A549 treated with Mapracorat at 1 μM for 4 hours (cell line): ENCODE measurements at places on chromosomes 7 and 10. TPM values are rescaled to one million over a fixed set of nuclear protein-coding genes. Genes with fewer than 3 reads are reported as not detected.

HK1 gene
- 37.9 to 41.4 TPM (median 39.6 TPM) in 5 replicates for total RNA-seq

CHST15 gene
- 7.0 to 8.5 TPM (median 7.7 TPM) in 5 replicates for total RNA-seq

NXPH1 gene
- not detected in 5 replicates for total RNA-seq

XRCC2 gene
- total RNA-seq = 3.5 to 4.9 TPM (median 4.7 TPM) in 5 replicates

SPRN gene
- 0.13 to 0.39 TPM (median 0.29 TPM) in 5 replicates for total RNA-seq

UCN3 gene
- total RNA-seq = not detected in 5 replicates

PILRB gene
- 21.1 to 37.1 TPM (median 26.3 TPM) in 5 replicates for total RNA-seq

TWIST1 gene
- total RNA-seq = 1.5 to 4.4 TPM (median 3.9 TPM) in 5 replicates

SPDYE5 gene
- not detected in 5 replicates for total RNA-seq

KCNIP2 gene
- 0.32 to 1.5 TPM (median 0.63 TPM) in 5 replicates for total RNA-seq

SHLD2 gene
- 22.9 to 26.7 TPM (median 25.3 TPM) in 5 replicates for total RNA-seq

SRGN gene
- total RNA-seq = 75.6 to 114 TPM (median 79.1 TPM) in 5 replicates

INSYN2A gene
- total RNA-seq = 1.3 to 2.1 TPM (median 1.6 TPM) in 5 replicates

HOXA6 gene
- 0.74 to 1.8 TPM (median 1.6 TPM) in 5 replicates for total RNA-seq

TMEM178B gene
- total RNA-seq = 1.3 to 1.9 TPM (median 1.5 TPM) in 5 replicates

HELLS gene
- 22.9 to 28.9 TPM (median 23.8 TPM) in 5 replicates for total RNA-seq

FKBP6 gene
- total RNA-seq = not detected in 5 replicates

SPDYE16 gene
- total RNA-seq = not detected in 5 replicates

SEMA3E gene
- 1.7 to 2.4 TPM (median 2.1 TPM) in 5 replicates for total RNA-seq

CARD11 gene
- total RNA-seq = 1.5 to 2.4 TPM (median 1.6 TPM) in 5 replicates

TMEM130 gene
- 0.27 to 0.59 TPM (median 0.37 TPM) in 5 replicates for total RNA-seq

UTF1 gene
- not detected in 5 replicates for total RNA-seq

AKR1C8 gene
- total RNA-seq = 0.14 to 0.27 TPM in 2 of 5 replicates, not detected in the others

MAT1A gene
- 0.05 to 0.28 TPM (median 0.05 TPM) in 3 of 5 replicates, not detected in the others for total RNA-seq

TMEM236 gene
- total RNA-seq = 0.02 to 0.08 TPM (median 0.03 TPM) in 5 replicates

IGF2BP3 gene
- total RNA-seq = 21.3 to 32.5 TPM (median 29.1 TPM) in 5 replicates

KCP gene
- 0.05 to 0.30 TPM (median 0.15 TPM) in 5 replicates for total RNA-seq

SUN3 gene
- 0.19 TPM in 1 of 5 replicates, not detected in the others for total RNA-seq

NACAD gene
- total RNA-seq = 0.10 to 0.40 TPM (median 0.28 TPM) in 5 replicates

CPA2 gene
- total RNA-seq = 0.09 TPM in 1 of 5 replicates, not detected in the others
